Activated T-cell treated with anti-CD3 and anti-CD28 coated beads, Interleukin-2, amount 50 U/mL, for 48 hours (primary cell): ENCODE measurements at places on chromosomes 1 and 21.

DNA sequence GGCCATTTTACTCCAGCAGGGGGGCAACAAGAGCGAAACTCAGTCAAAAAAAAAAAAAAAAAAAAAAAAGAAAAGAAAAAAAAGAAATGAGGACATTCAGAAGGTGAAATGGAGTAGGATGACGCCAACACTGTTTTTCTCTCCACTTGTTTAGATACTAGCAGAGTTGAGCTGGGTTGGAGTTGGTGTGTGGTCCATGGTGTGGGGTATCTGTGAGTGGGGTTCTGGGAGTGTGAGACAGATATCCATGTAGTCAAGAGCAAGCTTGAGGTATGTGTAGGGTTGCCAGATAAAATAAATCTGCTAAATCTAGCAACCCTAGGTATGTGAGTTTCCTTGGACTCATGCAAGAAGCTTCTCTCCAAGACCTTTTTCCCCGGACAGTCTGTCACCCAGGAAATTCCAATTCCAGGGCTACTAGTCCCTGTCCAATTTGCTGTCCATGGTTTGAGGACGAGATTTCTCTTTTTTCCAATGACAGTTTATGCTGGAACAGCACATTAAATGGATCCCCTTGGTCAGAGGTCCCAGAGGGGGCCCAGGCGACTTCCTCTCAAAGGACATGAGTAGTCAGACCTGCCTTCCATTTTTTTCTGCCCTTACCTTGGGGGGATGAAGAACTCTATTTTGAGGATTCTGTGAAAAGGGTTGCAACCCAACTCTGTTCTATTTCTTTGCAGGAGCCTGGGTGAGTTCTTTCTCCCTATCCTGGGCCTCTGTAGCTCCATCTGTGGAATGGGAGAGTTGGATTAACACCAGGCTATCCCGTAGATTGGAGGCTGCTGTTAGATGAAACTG lies 2.1 kb upstream of the FOXD2 start:
- no peak for DNase-seq

DNA sequence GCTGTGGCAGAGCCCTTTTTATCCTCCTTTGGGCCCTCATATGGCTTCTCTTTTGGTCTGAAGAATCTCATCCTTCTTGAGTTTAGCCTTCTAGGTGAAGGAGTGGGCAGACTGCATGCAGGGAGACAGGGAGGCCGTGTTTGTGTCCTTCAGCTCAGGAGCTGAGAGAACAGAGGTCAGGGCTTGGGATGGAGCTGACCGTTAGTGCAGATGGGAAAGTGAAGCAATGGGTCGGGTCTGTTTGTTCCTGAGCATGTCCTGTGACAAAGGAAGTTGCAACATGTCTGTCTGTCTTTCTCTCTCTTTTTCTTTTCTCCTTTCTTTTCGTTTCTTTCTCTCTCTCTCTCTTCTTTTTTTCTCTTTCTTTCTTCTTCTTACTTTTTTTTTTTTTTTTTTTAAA lies 14.9 kb downstream of the MAPKAPK2 start:
- DNase-seq, result no peak

DNA sequence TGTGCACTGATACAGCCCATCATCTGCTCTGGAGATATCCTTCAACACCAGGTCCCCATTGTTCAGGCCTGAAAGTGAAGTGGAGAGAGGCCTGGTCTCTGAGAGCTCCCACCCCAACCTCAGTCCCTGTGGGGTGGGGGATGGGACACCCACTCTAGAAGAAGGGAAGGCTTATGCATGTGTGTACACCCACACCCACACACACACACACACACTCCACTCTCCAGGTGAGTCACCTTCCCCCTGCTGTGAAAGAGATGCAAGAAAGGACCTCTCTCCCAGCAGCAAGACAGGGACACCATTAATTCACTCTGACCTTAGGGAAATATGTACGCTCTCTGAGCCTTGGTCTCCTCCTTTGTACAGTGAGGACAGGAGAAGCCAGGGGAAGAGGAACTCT lies 5.9 kb downstream of the VSIG8 start:
- no peak for DNase-seq

DNA sequence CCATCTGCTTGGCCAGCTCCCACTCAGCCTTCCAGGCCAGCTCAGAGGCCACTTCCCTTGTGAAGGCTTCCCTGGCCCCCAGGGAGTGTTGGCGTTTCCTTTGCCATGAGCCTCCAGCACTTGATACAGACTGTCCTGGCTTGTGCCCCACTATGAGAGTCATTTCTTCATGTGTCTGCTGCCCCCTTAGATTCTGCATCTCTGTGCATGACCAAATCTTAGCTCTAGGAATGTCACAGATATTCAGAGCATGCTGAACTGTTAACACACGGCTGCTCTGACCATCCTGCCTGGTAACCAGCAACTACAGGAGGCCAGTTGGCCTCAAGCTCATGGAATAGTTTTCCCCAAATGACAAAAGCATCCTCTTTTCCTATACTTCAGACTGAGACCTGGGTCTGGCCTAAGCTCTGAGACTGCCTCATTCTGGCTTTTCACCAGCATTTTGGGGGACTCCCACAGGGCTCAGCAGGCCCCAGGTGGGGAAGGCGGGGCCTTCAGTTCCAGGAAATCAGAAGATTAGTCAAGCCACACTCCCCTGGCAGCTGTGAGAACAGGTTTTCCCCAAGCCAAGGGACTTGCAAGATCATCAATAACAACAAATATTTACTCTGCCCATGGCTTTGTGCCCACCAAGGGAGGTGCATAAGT lies 182.6 kb upstream of the EDN2 start:
- DNase-seq, result peak; percentile 82
